Breast epithelium (tissue), 4 donors: ENCODE measurements at places on chromosomes 2 and 18.
A peak's percentile ranks its signal among the peaks of the same experiment; 100 is the strongest.

- DNase-seq = no peak
These were observed 43.0 kb upstream of the KCNJ3 start for GRCh38 chr2:154655499-154655898.

- DNase-seq = no peak
These were observed 175.4 kb downstream of the NRP2 start for GRCh38 chr2:205857520-205858237.

- no peak for DNase-seq
These were observed 54.9 kb upstream of the MYO3B start for GRCh38 chr2:170122883-170123547.

- DNase-seq = no peak
These were observed 174.1 kb downstream of the CDH7 start for GRCh38 chr18:65924904-65925303.

DNA sequence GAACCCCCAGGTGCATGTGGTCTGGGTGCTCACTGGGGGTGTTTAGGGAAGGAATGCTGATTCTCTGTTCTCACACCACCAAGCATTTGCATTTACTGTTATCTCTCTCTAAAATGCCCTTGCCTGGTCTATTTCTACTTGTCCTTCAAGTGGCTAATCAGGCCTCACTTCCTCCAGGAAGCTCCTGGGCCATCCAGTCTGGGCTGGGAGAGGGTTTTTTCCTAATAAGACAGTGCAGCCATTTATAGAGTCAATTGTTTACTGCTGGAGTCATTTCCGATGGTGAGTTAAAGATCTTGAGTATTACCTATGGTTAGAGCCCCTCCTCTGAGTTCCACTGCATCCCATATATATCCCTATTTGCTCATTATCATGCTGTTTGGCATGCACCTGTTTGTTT, 25.2 kb upstream of the ITGA6 start:
- no peak for DNase-seq

GRCh38 chr2:175137793-175138192, 30.2 kb downstream of the ATF2 start:
- no peak for DNase-seq

GRCh38 chr2:188235364-188235763, 56.3 kb upstream of the GULP1 start:
- no peak for DNase-seq

DNA sequence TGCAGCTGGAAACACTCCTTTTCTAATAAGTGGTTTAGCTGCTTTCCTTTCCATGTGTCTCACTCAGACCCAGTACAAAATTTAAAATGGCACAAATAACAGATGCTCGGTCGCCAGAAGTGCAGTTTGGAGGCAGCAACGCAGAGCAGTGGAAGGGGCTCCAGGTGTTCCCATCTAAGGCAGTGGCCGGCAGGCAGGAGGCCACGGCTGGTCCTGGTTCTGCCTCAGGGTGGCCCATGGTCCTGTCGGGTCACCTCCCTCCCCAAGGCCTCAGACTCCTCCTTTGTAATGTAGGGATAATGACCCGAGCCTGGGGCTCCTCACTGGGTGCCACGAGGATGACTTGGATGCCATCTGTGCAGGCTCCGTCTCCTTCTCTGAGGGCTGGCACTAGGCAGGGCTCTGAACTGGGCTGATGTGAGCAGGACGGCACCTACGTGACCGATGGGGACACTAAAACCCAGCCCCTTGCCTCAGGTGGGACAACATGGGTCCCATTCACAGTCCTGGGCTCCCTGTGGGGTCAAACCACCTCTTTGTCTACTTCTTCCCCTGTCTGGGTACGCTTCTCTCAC, 80.9 kb upstream of the SLC66A3 start:
- DNase-seq = no peak

GRCh38 chr18:71442731-71443141, 1101.4 kb downstream of the CBLN2 start:
- DNase-seq = no peak

GRCh38 chr2:14524803-14525080, 107.8 kb upstream of the LRATD1 start:
- no peak for DNase-seq

DNA sequence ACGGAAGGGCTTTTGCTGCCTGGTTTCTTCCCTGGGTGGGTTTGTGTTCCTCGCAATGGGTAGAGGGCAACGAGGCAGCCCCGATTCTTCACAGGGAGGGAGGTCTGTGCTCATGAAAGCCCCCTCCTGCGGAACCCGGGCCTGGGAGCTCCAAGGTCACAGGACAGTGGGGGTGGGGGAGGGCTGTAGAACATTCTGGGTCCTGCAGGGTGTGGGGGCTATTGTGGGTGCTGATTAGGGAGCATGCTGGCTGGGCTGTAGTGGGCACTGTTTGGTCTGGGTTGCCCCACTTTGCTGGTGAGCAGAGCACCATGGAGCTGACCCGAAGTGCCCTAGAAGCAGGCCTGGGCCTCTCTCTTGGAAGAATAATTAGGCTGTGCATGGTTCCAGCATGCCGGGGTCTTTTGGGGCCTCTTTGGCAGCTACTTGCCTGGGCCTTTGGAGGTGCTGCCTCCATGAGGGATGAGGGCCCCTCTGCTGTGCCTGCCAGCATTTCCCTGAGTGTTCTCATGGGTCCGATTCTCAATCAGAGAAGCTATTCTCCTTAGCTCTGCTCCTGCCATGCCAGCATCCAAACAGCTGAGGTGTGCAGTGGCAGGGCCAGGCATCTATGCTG, 232.2 kb upstream of the HS6ST1 start:
- no peak for DNase-seq

DNA sequence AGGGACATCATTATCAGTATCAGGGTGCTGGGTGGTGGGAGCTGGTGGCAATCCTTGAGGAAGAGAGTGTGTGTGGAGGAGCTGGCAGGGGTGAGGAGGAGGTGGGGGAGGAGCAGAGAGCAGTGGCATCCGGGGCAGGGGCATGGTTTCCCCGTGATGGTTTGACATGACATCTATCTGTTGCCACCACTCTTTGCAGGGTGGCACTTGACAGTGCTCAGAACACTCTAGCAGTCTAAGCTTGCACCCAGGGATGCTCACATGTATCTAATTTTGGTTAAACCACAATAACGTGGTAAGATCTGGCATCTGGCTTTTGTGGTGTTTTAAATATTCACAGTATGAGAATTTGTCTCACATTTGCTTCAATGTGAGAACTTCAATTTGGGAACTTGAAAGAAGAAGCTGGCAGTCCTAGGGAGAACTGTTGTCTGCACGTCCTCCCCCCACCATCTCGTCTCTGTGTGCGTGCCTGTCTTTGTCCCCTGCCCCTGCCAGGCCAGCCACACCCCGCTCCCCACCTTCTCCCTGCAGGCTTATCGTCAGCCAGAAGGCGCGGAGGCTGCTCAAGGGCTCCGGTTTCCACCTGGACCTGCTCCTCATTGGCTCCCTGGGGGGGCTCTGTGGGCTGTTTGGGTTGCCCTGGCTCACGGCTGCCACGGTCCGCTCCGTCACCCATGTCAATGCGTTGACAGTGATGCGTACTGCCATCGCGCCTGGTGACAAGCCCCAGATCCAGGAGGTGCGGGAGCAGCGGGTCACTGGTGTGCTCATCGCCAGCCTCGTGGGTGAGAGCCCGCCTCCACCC, 11.7 kb downstream of the SLC4A3 start:
- no peak for DNase-seq

GRCh38 chr2:112183327-112184025, 45.3 kb downstream of the FBLN7 start:
- no peak for DNase-seq

DNA sequence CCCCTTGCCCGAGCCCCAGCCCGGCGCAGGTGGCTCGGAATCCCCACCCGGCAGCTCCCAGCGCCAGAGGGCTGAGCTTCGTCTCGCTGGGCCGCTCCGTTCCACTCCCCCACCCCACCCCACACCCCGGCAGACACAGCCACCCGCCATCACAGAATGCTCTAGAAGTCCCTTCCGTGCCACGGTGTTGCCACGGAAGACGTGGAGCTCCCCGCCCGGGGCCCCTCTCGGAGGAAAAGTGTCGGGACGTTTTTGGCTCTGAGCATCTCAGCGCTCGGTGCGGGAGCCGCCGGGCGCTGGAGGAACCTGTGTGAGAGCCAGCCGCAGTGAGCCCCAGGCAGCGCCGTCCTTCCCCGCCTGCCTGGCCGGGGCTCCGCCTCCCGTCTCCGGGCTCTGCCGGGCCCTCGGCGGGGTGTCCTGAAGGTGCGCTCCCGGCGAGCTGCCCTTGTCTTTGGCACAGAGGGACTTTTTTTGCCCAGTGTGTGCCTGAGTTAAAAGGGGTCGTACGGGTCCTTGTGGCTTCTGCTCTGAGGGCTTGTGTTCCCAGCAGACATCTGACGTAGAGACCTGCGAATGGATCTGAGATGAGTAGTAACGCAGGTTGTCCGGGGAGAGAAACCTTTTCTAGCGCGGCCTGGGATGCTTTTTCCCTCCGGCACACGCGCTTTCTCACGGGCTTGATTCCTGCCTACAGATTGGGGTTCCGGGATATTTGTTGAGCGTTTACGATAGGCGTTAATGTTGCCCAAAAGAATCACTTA, 1.8 kb downstream of the ZCCHC2 start:
- DNase-seq = peak; percentile 66

GRCh38 chr2:206471524-206472062, 28.3 kb downstream of the ADAM23 start:
- DNase-seq = no peak

GRCh38 chr2:235216901-235217300, 265.1 kb downstream of the SH3BP4 start:
- no peak for DNase-seq

GRCh38 chr2:62787386-62787785, 81.9 kb downstream of the EHBP1 start:
- no peak for DNase-seq

DNA sequence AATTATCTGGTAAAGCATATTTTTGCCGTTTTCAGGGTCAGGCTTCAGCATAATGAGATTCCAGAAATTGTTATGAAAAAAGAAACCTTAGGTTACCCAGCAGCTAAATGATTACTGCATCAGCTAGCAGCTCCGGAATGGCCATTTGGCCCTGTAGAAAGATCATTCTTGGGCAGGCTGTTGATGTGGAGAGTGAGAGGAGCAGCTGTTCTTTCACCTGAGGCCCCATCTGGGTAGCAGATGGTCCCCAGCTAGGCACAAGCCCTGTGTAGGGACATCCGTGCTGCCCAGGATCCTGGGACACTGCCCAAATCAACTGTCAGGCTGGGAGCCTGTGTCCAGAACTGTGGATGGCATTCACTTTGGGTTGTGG, 61.8 kb downstream of the NEDD4L start:
- DNase-seq = no peak

- no peak for DNase-seq
These were observed 32.8 kb upstream of the DNAH7 start for GRCh38 chr2:196101325-196101991.

DNA sequence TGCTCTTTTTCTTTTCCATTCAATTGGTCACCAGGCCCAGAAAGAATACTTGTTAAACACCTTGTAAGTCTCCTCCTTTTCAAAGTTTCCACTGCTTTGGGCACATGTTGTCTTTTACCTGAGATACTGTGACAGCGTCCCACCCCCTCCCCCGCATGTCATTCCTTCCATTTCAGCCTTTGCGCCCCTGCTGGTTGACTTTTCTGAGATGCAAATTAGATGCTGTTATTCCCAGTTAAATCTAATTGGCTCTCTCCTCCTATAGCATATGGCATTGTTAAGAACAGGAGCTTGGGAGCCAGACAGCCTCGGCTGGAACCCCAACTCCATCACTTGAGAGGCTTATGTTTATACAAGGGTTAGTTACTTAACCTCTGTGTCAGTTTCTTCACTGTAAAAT, 80.3 kb upstream of the GAREM1 start:
- no peak for DNase-seq

DNA sequence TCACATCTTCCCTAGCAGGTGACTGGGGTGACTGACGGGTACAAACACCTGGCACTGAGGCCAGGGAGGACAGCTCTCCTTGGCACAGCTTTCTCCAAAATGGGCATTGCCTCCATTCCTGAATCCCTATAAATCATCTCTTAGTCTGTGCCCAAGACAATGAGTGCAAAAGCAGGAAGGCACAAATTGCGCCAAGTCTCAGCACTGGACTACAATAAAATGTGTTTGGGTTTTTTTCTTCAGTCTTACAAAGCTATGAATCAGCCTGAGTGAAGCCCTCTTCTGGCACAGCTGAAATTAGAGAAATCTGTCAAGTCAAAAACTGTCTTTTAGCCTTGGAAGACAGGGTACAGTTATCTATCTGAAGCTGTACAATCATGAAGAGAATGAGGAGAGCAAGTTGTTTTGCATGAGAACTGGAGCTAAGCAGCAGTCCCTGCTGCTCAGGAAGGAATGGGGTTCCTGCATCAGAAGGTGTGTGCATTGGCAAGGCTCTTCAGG, 90.8 kb downstream of the EPB41L3 start:
- DNase-seq = no peak

- no peak for DNase-seq
These were observed 12.2 kb downstream of the SPATA3 start for GRCh38 chr2:231008131-231008530.

- no peak for DNase-seq
These were observed 143.7 kb downstream of the TPO start for GRCh38 chr2:1556776-1557466.

- no peak for DNase-seq
These were observed 252.7 kb downstream of the ZEB2 start for GRCh38 chr2:144267239-144267638.

GRCh38 chr2:233489666-233490065, 76.9 kb downstream of the USP40 start:
- DNase-seq = no peak

- no peak for DNase-seq
These were observed 389.2 kb downstream of the LRP1B start for GRCh38 chr2:141741652-141742051.

- no peak for DNase-seq
These were observed 91.5 kb downstream of the ALK start for GRCh38 chr2:29829841-29830240.

GRCh38 chr2:89823556-89823955, 1132.1 kb downstream of the RPIA start:
- no peak for DNase-seq
